ENCODE measurements at places on chromosomes 2 and 18.

DNA sequence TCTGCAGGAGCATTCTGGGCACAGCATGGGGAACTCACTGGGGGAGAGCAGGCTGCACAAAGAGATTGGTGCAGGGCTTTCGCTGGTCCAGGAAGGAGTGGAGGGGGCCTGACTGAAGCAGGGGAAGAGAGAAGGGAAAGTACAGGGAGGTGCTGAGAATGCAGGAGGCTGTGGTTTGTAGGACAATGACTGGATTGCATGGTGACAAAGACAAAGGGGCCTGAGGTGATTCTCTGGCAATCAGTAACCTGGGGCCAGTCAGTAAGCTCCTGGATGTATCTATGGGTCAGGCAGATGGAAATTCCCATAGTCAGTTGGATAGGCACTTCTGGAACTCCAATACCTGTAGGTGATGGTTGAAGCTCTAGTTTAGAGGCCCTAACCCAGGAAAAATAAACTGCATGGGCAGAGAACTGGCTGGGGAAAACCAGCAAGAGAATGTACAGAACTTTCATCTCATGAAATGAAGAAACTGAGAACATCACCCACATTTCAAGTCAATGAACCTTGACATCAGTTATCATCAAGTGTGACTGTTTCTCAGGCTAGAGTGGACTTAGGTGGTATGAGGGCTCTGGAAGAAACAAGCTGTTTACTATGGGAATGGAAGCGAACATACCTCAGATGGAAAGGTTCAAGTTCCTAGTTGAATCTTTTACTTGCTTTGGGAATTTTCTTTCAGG is 193.2 kb downstream of the TPGS2 start:
- DNase-seq = no peak

DNA sequence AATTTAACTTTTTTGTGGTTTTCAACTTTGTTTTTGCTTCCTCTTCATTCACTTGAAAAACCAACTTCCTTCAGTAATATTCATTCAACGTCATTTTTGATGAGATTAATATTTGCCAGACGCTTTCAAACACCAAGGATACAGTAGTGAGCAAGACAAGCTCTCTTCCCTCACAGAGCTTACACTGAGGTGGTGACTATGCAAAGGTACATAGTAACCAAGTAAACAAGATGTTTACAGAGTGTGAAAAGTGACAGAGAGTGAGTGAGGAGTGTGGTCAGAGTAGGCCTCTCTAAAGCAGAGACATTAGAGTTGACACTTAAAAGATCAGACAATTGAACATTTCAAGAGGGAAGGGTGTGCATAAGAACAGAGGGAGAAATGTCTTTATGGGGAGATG is 155.5 kb downstream of the TMEM247 start:
- DNase-seq = no peak

- DNase-seq = no peak
Observed at GRCh38 chr2:12538138-12538694, 178.5 kb upstream of the TRIB2 start.

- DNase-seq = no peak
Observed at GRCh38 chr2:15684161-15685039, 92.7 kb downstream of the DDX1 start.

DNA sequence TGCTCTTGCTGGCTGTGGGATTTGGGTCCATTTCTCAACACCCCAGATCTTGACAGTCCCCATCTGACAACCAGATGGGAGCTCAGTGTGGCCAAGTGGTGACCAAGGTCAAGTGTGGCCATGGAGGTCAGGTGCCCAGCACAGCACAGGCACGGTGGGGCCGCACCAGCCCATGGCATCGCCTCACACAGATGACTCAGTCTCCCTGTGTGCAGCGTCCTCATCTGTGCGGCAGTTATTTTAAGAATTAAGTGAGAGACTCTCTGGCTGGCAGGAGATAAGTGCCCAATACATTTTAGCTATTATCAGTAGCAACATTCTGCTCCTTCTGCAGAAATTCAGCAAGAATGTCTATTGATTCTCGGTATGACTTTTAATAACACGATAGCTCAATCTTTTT is 167.2 kb downstream of the DDX1 start:
- DNase-seq = no peak

GRCh38 chr2:10889651-10890215 is 22.0 kb upstream of the KCNF1 start:
- DNase-seq = no peak

DNA sequence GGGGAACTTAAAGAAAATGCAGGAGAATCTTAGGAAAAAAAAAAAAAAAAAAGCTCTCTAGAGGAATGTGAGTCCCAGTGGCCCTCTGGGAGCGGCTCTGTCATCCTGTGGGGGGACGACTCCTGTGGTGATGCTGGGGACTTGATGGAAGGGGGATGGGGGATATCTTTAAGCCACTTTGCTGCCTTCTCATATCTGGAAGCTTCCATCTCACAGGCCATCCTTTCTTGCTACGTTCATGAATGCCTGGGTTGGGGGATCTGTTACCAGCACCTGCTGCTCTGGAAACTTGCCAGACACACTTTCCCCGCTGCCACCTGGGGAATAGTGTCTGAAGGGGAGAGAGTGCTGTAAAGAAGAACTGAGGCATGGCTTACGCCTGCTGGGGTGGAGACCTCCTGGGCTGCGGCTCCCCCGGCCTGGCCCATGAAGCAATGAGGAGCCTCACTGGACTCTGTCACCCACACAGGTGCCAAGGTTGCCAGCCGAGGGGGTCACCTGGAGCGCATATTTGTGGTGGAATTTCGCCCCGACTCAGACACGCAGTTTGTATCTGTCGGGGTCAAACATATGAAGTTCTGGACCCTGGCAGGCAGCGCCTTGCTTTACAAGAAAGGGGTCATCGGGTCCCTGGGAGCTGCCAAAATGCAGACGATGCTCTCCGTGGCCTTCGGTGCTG is 92.8 kb downstream of the RTN4 start:
- no peak for DNase-seq

GRCh38 chr2:191218292-191218898 is 26.8 kb upstream of the MYO1B start:
- DNase-seq = no peak

GRCh38 chr2:203586206-203586605 is 51.1 kb upstream of the RAPH1 start:
- DNase-seq = no peak
